ENCODE measurements at places on chromosomes 12 and 14. TPM values are rescaled to one million over a fixed set of nuclear protein-coding genes. Genes with fewer than 3 reads are reported as not detected.

Gene LRRC10
- not detected for total RNA-seq

Gene ENDOU
- total RNA-seq: not detected

Gene CLEC1A
- total RNA-seq: 26.2 TPM

Gene LYSET
- 18.2 TPM for total RNA-seq

Gene PLXNC1
- total RNA-seq: 0.23 TPM

Gene ARMH4
- total RNA-seq: 2.0 TPM

Gene FLRT2
- total RNA-seq: 216 TPM

Gene HOXC4
- not detected for total RNA-seq

Gene RILPL1
- total RNA-seq: 7.4 TPM

Gene IGFBP6
- 4.9 TPM for total RNA-seq

Gene PLEK2
- total RNA-seq: 1.4 TPM

Gene KRT85
- total RNA-seq: not detected

Gene BBS10
- total RNA-seq: 12.8 TPM

Gene C12orf54
- total RNA-seq: not detected

Gene RNASE7
- not detected for total RNA-seq

Gene TOX4
- total RNA-seq: 26.7 TPM

Gene SERPINA12
- not detected for total RNA-seq

Gene CCND2
- 111 TPM for total RNA-seq

Gene LAG3
- under 0.01 TPM for total RNA-seq

Gene TRIM9
- total RNA-seq: not detected

Gene POTEM
- not detected for total RNA-seq

Gene PCED1B
- total RNA-seq: 0.19 TPM

Gene HELB
- total RNA-seq: 4.1 TPM

Gene SPIC
- total RNA-seq: not detected

Gene PRKD1
- total RNA-seq: 16.5 TPM

Gene JDP2
- total RNA-seq: 10.2 TPM

Gene OASL
- total RNA-seq: 0.34 TPM

Gene PIWIL1
- not detected for total RNA-seq

Gene ADAM20
- total RNA-seq: 1.5 TPM

Gene AKAP6
- total RNA-seq: 0.51 TPM

Gene FBXO34
- total RNA-seq: 25.7 TPM

Gene CSAD
- total RNA-seq: 6.5 TPM

Gene CCDC175
- not detected for total RNA-seq

Gene KCNH3
- 0.09 TPM for total RNA-seq

Gene LRFN5
- total RNA-seq: not detected

Gene GZMH
- not detected for total RNA-seq

Gene APOLD1
- 63.8 TPM for total RNA-seq

Measured in dermis blood vessel endothelial cell (primary cell).